Retina (tissue), 1 donor: ENCODE measurements at places on chromosomes 5 and 9.

DNA sequence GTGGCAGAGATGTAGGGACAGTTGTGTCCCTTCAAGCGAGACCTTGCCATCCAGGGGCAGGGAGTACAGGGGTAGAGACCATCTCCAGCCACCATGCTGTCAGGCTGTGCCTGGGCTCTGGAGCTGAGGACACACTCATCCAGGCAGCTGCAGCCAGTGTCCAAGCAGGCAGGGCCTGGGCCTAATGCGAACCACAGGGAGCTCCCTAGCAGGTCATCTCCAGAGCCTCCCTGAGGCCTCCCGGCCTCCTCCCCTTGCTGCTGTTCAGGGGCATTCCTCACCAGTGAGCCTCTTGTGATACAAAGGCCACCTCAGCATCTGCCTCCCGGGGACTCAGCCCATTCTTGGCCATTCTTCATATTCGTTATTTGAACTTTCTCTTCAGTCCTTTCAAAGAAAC is 35.0 kb downstream of the TPPP start:
- DNase-seq = no peak

- no peak for DNase-seq
Measured at GRCh38 chr5:154478224-154478565, at the start of gene HAND1. Gene HAND1 (minus strand): TSS chr5:154478227. CDS start chr5:154478008, 219 bp downstream.

GRCh38 chr5:36661456-36662220 is 55.2 kb downstream of the SLC1A3 start:
- DNase-seq = no peak

DNA sequence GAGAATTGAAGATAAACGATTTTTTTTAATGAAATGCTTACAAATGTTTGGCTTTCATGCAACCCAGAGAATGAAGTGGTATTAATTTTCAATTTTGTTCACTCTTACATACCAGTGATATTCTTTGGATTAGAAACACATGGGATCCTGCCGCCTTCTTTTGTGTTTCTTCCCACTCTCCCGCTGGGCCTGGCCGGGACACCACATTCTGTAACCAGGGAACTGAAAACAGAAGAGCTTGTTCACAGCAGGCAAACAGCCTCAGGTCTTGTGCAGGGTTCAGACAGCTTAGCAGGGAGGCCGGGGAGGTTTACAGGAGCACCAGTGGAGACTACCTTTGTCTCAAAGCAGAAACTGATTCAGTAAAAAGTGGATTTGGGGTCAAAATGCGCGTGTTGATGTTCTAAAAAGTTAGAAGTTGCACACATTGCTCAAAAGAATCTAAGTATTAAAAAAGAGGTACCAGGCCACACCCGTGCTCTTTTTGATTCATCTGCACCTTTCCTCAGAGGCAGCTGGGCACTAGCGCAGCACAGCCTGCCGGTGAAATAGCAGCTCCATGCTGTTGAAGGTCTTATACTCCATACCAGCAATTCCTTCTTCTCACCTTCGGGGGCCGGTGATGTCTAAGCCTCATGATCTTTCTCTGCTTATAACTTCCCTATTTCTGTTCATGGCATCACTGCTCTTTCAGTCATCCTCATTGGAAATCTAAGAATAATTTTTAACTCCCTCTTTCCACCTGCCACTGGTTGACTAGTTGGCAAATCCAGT is 67.1 kb downstream of the GRAMD2B start:
- peak; percentile 60 for DNase-seq

GRCh38 chr5:52419357-52419756 is 368.4 kb upstream of the ITGA1 start:
- DNase-seq = peak; percentile 70

DNA sequence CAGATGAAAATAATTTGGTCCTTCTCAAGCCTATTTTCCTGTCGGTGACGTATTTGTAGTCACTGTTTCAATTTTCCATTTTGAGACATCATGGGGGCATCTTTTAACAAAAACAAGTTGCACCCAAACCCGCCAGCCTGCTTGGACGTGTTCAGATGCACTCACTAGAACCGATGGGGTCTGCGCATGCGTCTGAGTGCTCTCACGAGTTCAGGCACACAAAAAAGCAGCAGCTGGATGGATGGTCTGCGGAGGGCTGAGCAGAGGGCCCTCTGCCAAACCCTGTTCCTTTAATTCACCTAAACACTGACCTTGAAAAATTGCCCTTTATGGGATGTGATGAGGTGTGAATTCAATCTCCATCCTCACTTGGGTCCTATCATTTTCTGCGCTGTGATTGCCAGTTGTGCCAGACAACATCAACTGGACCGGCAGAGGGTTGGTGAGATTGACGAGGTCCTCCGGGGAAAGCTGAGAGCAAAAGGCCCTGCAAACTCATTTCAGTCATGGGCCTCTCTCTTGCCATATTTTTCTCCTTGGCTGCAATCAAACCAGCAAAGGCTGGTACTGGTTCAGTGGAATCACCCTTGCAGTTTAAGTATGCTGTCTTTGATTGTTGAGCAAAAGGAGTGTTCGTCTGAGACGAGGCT is 251.9 kb downstream of the NFIB start:
- DNase-seq = no peak

GRCh38 chr5:37604290-37604689 is 225.2 kb downstream of the WDR70 start:
- no peak for DNase-seq

DNA sequence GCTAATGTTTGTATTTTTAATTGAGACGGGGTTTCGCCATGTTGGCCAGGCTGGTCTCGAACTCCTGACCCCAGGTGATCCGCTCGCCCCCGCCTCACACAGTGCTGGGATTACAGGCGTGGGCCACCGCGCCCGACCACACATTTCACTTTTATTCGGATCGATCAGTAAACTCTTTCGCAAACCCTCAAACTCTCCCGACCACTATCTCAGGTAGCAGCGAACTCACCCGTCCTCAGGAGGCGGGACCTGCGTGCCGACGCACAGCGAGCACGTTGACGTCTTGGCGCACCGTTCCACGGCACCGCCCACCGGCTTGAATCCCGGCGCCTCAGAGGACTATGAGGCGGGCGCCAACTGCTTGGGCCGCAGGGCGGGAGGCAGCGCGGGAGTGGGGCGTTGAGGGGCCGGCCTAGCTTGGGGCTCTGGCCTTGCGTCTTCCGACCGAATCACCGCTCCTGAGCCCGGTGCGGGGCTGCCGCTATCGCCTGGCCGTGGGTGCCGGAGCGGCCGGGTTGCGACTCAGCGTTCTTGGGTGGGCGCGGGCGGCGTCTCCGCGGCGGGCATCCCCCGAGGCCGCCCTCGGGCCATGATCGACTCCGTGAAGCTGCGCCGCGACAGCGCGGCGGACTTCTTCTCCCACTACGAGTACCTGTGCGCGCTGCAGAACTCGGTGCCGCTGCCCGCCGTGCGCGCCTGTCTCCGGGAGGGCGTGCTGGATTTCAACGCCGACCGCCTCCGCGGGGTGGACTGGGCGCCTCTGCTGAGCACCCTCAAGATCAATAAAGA is at the start of gene CEP78:
CEP78 (plus strand) TSS at position 314 of the 789 bp plus-strand sequence; CDS start at position 590, 276 bp downstream.
- DNase-seq = peak; percentile 96

DNA sequence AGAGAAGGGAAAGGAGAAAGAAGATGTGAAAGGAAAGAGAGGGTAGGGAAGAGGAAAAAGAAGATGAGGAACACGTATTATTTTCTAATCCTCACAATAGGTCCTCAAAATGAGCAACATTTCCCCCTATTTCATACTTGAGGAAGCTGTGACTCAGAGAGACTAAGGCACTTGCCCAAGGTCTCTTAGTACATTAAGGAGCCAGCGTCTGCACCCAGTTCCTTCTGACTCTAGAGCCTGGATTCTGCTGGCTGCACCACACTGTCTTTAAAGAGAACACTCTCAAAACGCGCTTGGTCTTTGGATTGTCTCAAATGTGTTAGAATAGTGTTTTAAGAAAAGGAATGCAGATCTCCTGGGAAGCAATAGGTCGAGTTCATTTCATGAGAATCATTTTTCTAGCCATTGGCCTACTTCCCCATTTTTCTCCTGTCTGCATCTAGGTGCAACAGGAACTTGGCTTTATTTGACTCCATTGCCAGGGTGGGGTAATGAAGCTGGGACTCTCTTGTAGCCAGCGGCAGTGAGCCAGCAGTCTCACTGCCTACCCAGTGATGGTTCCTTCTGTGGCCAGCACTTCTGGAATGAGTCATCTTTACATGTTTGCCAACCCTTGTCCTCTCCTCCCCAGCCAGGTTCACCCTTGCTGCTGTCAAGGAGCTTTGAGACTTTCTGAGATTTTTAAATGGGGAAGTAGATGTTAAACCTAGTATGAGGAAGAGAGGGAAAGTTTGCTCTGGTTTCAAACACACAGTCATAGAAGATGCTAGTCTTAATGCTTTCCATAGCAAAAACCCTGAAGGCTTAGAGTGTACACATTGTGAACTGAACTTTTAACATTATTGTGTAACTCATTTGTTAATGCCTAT is 82.7 kb downstream of the DOCK8 start:
- no peak for DNase-seq

DNA sequence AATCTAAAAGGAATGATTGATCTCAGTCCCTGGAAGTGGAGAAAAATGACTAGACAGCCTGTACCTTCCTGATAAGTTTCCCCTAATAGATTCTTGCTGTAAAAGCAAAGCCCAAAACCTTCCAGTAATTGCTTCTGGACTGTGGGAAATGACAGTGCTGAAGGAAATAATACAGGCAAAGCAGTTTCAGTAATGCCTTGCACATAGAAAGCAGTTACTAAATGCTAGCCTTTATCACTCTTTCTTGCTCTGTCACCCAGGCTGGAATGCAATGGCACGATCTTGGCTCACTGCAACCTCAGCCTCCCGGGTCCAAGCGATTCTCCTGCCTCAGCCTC is 50.3 kb downstream of the MAP1B start:
- no peak for DNase-seq

- no peak for DNase-seq
Measured at GRCh38 chr5:109650493-109650892, 39.2 kb upstream of the MAN2A1 start.

- DNase-seq = no peak
Measured at GRCh38 chr9:104974053-104974962, 46.4 kb upstream of the ABCA1 start.

GRCh38 chr5:142472306-142472951 is 147.6 kb upstream of the SPRY4 start:
- no peak for DNase-seq

DNA sequence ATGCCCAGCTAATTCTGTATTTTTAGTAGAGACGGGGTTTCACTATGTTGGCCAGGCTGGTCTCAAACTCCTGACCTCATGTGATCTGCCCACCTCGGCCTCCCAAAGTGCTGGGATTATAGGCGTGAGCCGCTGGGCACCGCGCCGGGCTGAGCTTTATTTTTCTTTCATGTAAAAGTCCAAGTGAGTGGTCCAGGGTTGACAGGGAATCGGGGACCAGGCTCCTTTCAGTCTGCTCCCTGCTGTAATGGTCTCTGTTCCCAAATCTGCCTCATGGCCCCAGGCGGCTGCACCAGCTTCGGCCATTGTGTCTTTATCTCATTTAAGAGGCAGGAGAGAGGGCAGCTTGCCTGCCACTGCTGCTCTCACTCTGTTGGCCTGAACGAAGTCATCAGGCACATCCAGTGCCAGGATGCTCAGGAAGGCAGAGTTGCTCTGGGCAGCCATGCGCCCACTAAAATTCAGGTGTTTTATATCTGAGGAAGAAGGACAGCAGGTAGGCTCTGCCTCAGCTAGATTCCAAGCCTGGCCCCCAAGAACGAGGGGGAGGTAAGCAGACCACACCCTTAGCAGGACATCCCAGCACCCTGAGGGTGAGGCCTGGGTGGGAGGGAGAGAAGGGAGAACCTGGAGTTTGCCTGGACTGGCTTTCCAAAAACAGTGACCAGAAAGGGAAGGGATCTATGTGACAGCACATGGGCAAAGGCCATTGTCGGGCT is 1.7 kb upstream of the CCDC183 start:
- DNase-seq = no peak

DNA sequence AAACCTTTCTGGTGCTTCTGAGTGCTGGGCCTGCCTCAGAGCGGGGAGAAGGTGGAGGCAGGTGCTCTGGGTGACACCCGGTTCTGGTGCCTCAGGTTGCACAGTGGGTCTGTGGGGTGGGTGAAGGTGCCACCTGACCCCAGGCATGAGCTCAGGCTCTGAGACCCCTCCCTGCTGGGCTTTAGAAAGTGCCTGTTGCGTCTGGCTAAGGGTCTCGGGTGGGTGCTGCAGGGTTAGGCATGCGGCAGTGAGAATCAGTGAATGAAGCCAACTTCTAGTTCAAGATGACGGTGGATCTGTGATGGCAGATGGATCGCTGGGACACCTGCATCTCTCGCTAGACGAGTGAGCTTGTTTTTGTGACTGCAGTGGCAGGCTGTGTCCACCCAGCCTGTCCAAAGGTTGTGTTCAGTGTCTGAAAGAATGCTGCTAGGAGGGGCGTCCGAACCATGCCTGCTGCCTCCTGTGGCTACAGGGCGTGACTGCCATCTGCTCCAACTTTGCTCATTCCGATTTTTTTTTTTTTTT is 5.0 kb downstream of the SQSTM1 start:
- DNase-seq = no peak

GRCh38 chr9:132040808-132041207 is 38.9 kb downstream of the MED27 start:
- DNase-seq = peak; percentile 47

GRCh38 chr9:69044240-69045219 is 9.0 kb downstream of the FXN start:
- peak; percentile 24 for DNase-seq

- no peak for DNase-seq
Measured at GRCh38 chr5:62340392-62340791, 34.4 kb downstream of the KIF2A start.

- no peak for DNase-seq
Measured at GRCh38 chr9:22228542-22228941, 218.1 kb upstream of the DMRTA1 start.

DNA sequence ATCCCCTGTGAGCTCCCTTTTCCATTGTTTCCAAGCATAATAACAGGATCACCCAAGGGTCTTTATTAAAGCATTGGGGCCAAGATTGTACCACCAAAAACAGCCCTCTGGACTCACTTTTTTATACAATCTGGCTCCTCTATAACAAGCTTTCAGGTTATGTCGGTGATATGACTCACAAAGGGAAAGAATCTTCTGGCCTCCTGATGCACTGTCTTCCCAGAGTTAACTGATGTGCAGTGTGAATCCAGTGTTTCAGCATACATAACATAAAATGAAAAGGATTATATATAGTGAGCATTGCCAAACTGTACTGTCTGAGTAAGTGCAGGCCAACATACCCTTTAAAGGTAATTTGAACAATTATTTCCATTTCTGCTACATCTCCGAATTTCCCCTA is 33.9 kb upstream of the MAN2A1 start:
- DNase-seq = no peak
